NCI-H187 (cell line): ENCODE measurements at places on chromosomes 5 and 9.

DNA sequence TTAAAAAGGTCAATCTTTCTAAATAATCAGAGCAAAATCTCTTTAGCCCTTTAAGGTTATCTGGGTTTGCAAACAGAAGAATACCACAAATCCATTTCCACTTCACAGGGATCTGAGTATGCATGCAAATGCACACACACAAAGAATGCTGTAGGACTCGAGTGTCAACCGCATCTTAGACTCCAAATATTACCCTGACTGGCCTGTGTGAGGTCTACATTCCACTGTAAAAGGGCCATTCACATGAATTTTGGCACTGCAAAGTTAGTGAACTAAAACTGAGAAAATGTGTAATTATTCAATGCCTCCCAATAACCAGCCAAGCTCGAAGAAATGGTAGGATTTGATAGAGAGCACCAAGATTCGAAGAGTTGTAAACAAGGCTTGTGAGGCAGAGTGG is 199.9 kb downstream of the AGTPBP1 start:
- DNase-seq: no peak

DNA sequence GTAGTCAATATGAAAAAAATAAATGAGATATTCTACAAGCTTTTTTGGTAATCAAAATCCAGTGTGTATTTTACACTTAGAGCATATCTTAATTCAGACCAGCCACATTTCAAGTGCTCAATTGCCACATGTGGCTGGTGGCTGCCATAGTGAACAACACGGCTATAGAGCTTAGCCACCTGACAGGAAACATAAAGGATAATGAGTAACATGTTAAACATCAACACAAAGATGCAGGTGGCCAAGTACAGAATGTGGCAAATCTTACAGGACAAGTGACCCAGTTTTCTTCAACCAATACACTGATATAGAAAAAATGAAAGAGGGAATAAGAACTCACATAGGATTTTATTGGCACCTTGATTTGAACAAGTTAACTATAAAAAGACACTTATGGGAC is 61.4 kb downstream of the KIF24 start:
- DNase-seq: no peak

- DNase-seq: no peak
Measured at GRCh38 chr5:133256276-133256675, 204.5 kb downstream of the HSPA4 start.

DNA sequence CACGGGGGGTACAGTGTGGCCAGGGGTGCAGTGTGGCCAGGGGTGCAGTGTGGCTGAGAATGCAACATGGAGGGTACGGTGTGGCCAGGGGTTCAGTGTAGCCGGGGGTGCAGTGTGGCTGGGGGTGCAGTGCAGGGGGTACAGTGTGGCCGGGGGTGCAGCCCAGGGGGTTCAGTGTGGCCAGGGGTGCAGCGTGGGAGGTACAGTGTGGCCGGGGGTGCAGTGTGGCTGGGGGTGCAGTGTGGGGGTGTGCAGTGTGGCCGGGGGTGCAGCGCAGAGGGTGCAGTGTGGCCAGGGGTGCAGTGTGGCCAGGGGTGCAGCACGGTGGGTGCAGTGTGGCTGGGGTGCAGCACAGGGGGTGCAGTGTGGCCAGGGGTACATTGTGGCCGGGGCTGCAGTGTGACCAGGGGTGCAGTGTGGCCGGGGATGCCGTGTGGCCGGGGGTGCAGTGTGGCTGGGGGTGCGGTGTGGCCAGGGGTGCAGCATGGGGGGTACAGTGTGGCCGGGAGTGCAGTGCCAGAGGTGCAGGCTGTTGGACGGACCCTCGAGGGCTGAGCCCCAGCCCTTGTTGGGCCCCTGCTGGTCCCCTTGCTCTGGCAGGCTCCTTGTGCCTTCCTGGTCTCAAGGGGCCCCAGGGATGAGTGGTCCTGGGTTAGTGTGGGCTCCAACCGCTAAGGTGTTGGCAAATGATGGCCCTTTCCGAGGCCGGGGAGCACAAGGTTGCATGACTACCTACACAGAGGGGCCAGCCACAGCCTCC is 17.9 kb downstream of the TPPP start:
- no peak for DNase-seq

DNA sequence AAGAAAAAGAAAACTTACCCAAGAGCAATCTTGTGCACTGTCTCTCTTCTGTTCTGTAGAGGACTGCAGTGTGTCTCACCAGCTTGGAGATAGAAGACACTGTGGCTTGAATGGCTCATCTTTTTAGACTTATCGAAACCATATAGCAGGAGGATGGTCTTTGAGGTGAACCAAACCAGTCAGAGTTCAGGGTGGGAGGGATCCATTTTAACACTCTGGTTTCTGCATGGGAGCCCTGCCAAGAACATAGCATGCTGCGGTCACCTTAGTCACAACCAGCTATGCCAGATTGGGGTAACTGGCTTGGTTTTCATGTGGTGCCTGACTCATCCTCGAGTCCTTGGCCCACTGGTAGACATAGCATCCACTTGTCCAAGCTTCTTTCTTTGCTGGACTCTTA is 135.1 kb downstream of the PAPPA start:
- DNase-seq: no peak

DNA sequence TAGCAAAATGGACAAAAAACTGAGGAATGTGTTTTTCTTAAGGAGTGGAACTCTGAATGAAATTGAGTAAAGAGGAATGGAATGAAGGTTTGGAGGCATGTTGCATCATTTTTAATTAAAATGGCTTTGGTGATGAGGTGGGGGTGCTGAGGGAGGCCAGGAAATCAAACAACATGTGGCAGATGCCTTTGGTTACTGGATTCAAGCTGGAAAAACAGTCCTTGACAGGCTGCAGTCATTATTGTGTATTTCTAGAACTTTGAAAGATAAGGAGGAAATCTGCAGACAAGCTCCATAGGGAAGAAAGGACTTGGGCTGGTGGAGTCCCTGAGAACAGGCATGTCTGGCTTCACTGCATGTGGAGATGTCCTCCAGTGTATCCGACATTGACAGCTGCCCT is 203.5 kb upstream of the HAPLN1 start:
- no peak for DNase-seq

- no peak for DNase-seq
Measured at GRCh38 chr5:57979671-57980070, 480.2 kb downstream of the PLK2 start.

DNA sequence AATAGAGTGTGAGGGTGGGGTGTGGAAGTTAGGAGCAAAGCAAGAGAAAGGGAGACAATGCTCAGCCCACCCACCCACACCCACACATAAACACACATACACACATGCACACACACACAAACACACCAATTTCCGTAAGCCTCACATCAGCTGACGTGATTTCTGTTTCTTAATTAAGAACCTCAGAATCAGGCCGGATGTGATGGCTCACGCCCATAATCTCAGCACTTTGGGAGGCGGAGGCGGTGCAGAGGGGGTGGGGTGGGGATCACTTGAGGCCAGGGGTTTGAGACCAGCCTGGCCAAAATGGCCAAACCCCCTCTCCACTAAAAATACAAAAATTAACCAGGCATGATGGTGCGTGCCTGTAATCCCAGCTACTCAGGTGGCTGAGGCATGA is 26.4 kb upstream of the PIK3R1 start:
- DNase-seq: no peak

DNA sequence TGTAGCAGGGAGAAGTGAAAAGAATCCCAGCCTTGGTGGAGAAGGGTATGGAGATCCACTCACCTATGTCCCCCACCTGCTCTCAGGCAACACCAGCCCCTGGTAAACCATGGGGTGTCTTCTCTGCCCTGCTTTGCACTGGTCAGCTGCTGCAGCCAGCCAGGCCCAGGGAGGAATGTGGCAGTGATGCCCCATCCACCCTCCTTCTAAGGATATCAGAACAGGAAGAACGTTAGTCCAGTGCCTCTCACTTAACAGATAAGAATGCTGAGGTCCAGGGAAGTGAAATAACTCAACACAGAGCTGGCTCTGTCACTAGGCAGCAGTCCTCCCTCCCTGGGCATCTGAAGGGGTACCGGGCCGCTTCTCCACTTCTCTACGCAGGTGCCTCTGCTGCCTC is 9.7 kb upstream of the PPIC start:
- DNase-seq: no peak

GRCh38 chr9:129626625-129627284 is 792 bp downstream of the NTMT1 start:
- no peak for DNase-seq

DNA sequence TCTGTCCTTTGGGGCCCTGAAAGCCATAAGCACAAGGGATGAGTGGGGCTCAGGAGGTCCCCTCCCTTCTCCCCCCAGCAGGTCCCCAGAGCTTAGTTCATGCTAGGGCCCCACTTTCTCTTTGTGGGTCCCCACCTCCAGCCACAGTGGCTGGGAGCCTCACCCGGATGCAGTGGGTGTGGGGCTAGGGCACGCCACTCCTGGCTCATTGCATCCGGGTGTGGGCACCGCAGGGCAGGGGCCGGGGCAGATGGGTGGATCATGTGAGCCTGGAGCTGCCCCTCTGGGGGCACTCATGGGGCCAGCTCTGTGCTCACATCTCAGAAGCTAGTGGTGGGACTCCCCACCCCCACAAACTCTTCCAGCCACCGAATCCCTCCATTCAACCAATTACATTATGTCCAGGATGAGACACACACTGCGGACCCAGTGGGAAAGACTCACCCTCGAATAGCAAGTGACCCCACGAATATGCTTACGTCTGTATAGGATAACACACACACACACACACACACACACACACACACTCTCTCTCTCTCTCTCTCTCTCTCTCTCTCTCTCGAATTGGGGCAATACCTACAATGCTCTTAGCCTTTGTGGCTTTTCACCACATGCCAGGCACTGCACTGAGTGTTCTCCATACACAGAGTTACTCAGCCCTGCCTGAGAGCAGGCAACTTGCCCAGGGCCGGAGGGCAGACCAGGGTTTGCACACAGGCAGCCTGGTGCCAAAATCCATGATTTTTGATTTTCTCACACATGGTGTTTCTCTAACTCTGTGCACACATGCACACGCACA is 16.8 kb upstream of the PHYKPL start:
- no peak for DNase-seq

GRCh38 chr9:129464972-129465833 is 155.7 kb downstream of the C9orf50 start:
- no peak for DNase-seq

GRCh38 chr5:109511980-109512734 is 102.4 kb upstream of the PJA2 start:
- no peak for DNase-seq

GRCh38 chr9:79221084-79221483 is 350.7 kb upstream of the TLE4 start:
- no peak for DNase-seq

DNA sequence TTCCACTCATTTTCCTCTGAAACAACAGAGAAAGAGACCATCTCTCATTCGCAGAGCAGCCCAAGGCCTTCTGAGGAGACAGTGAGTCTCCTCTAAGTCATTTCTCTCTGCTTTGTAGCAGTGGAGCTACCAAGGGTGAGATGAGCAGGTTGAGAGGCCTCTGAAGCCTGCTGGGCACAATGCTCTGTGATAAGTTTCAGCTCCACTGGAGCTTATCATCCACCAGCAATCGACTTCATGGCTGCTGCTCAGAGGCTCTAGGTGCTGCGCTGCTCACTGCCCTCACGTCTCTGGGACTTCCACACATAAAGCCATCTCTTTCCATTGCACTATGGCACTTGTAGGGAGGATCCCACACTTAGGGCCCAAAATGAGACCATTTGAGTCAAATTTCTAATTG is 96.3 kb downstream of the CMYA5 start:
- no peak for DNase-seq

- no peak for DNase-seq
Measured at GRCh38 chr9:98080326-98080725, 23.8 kb downstream of the NANS start.

DNA sequence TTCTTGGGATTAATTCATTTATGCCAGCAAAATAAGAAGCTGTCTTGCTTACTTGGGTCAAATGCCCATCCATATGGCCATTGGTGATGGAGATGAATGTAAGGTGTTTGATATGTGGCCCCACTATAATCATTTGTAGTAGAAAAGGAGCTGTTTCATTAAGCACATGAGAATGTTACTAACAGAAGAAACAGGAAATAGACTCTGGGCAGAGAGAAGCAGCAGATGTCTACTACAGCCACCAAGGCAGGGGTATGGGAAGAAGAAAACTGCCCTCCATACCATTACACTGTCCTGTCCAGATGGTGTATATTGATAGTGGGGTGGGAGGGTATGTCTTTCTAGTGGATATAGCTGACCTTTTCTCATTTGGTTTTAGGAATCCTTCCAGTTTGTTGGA is 386.6 kb upstream of the CLINT1 start:
- DNase-seq: no peak

- no peak for DNase-seq
Measured at GRCh38 chr5:42321785-42322184, 101.5 kb upstream of the GHR start.

- DNase-seq: no peak
Measured at GRCh38 chr9:121242219-121242958, 25.6 kb upstream of the GSN start.

- no peak for DNase-seq
Measured at GRCh38 chr5:138739938-138740337, 13.3 kb upstream of the CTNNA1 start.

GRCh38 chr5:111223101-111223786 is 940 bp upstream of the CAMK4 start:
- DNase-seq: no peak

- no peak for DNase-seq
Measured at GRCh38 chr9:6270896-6271295, 55.3 kb downstream of the IL33 start.

GRCh38 chr9:4935001-4935672 is 49.9 kb upstream of the JAK2 start:
- DNase-seq: no peak

DNA sequence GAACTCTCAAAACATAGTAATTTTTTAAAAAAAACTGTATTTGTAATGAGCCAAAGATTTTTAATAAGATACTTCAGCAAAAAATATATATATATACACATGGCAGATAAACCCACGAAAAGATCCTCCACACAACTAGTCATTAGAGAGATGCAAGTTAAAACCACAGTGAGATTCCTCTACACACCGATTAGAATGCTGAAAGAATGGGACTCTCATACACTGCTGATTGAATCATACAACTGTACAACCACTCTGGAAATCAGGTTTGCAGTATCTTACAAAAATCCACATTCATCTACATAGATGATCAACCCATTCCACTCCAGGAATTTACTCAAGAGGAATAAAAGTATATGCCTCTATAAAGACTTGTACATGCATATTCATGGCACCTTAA is 43.7 kb downstream of the RASEF start:
- no peak for DNase-seq

- no peak for DNase-seq
Measured at GRCh38 chr9:114055061-114055460, 23.0 kb downstream of the AMBP start.

- DNase-seq: no peak
Measured at GRCh38 chr5:40224421-40224820, 455.3 kb upstream of the PTGER4 start.

GRCh38 chr5:1201327-1202025 is at the start of gene SLC6A19:
SLC6A19 (plus strand) TSS chr5:1201595; CDS start chr5:1201651, 56 bp downstream.
- DNase-seq: no peak

- DNase-seq: no peak
Measured at GRCh38 chr5:163964671-163965070, 459.3 kb downstream of the MAT2B start.

- DNase-seq: no peak
Measured at GRCh38 chr5:181260720-181261319, at the start of gene TRIM52. TRIM52 (minus strand) TSS chr5:181261143; CDS start chr5:181260813, 330 bp downstream.

GRCh38 chr9:128085943-128086342 is 17.9 kb downstream of the SLC25A25 start:
- DNase-seq: no peak
